ENCODE measurements at places on chromosomes 5 and 9.

DNA sequence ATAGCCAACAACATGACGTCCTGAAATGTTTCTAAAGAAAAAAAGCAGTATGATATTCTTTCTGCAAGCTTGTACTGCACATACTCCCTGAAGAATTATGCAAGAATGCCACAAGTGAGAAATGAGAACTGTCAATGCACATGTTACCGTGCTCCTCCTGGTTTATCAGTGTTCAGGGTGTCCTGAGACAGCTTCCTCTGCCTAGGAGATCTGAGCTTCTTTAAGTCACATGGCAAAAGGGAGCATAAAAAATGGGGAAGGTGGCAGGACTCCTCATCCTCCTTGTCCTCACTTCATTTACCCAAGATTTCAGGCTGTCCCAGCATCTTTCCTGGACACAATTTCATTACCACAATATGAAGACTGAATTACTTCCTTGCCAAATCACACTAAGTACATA lies 238.2 kb downstream of the GLIS3 start:
- DNase-seq = no peak

- no peak for DNase-seq
These were observed 13.4 kb downstream of the AK3 start for GRCh38 chr9:4727593-4727992.

GRCh38 chr5:180790020-180790419 lies 12.6 kb downstream of the MGAT1 start:
- DNase-seq = no peak

GRCh38 chr5:165906871-165907270 lies 2384.6 kb upstream of the WWC1 start:
- DNase-seq = no peak

DNA sequence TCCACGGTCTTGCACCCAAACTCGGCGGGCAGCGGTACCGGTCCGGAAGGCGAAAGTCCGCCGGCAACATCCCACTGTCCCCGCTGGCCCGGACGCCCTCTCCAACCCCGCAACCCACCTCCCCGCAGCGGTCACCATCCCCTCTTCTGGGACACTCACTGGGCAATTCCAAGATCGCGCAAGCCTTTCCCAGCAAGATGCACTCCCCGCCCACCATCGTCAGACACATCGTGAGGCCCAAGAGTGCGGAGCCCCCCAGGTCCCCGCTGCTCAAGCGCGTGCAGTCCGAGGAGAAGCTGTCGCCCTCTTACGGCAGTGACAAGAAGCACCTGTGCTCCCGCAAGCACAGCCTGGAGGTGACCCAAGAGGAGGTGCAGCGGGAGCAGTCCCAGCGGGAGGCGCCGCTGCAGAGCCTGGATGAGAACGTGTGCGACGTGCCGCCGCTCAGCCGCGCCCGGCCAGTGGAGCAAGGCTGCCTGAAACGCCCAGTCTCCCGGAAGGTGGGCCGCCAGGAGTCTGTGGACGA lies 33.3 kb downstream of the CD180 start:
- no peak for DNase-seq
